ENCODE measurements at places on chromosomes 7 and 10.

GRCh38 chr7:105003275-105003674, 10.7 kb upstream of the KMT2E start:
- peak; percentile 9 for DNase-seq

DNA sequence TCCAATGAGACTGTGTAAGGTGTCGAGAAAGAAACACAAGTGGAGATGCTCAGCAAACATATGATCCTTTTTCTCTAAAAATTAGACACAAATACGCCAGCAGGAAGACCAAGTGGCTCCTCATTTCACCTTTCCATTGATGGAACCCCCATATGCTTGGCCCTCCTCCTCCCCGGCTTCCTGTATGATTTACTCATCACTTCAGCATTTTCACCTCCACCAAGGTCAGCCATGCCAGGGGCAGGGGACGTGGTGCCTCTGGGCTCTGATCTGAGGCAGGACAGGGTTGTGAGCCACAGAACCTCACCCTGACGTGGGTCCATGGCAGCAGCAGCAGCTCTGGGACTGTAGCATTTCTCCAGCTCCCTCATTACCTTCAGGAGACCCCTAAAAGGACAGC, 116.8 kb upstream of the PFKP start:
- no peak for DNase-seq

- DNase-seq, result no peak
These were observed 69.0 kb downstream of the SEPTIN7 start for GRCh38 chr7:35869810-35870209.

- DNase-seq, result no peak
These were observed 129.0 kb downstream of the MARCHF5 start for GRCh38 chr10:92419740-92420545.

GRCh38 chr7:2163600-2164555, 68.9 kb downstream of the MAD1L1 start:
- DNase-seq, result no peak

- no peak for DNase-seq
These were observed 492.0 kb downstream of the KIF20B start for GRCh38 chr10:90193240-90193985.

GRCh38 chr7:48182718-48183369, 11.6 kb downstream of the ABCA13 start:
- DNase-seq, result no peak

DNA sequence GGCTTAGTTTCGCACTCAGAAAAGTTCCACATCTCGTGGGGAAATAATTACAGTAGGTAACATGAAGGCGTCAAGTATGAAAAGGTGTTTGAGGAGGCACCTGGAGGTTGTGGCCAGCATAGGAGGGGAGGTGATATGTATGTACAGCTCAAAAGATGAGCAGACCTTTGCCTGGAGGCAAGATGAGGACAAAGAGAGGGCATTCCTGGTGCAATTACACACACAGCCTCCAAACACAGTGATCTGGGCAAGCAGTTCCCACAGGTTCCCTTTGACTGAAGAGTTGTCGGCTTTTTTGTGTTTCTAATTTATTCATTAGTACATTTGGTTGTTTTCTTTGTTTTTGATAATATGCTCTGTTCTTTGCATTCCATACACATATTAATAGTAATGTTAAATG, 46.9 kb downstream of the CDK14 start:
- no peak for DNase-seq

DNA sequence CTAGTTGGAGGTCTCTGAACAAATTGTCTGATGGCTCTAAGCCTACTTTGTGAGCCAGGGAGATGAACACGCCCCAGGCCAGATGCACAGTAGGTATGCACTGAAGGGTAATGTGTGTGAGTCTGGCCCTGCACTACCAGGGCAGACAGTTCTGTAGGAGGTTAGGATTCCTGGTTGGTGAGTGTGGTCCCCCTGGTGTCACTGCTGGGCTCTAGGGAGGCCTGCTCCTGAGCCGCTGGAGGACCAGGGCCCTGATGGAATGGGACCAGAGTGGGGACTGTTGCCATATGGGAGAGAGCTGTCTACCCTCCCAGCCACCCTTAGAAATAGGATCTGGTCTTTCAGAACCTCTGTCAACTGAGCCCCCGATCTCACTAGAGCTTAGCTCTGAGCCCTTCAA, 42.0 kb downstream of the CDH23 start:
- no peak for DNase-seq

- no peak for DNase-seq
These were observed 95.1 kb downstream of the USP6NL start for GRCh38 chr10:11516431-11516746.

- DNase-seq, result no peak
These were observed 17.7 kb downstream of the FRG2B start for GRCh38 chr10:133608855-133609254.

DNA sequence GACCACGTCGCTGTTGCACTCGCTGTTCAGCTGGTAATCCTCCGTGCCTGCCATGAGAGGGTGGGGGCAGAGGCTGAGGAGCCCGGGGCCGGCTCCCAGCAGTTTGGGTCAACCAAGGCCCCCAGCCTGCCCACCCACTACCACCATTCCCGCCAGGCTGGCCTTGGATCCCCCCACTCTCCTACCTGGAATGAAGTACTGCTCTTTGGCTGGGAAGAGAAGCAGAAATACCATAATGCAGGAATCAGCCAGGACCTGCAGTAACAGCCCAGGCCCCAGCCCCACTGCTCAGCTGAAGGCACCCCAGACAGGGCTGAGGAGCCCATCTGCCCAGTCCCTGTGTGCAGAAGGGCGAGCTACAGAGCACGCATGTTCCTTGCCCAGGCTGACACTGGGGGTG, 138.0 kb downstream of the SLIT1 start:
- no peak for DNase-seq

- DNase-seq, result no peak
These were observed 70.0 kb upstream of the GJD4 start for GRCh38 chr10:35535136-35535535.

- no peak for DNase-seq
These were observed 8.9 kb downstream of the GLI3 start for GRCh38 chr7:42227936-42228591.

Data from GOT3 (cell line).